Naive thymus-derived CD4-positive, alpha-beta T cell (primary cell): ENCODE measurements at places on chromosomes 11 and 22. TPM values are rescaled to one million over a fixed set of nuclear protein-coding genes. Genes with fewer than 3 reads are reported as not detected.

GRCh38 chr11:103434073-103434411 is 324.8 kb downstream of the DYNC2H1 start:
- no peaks in the 10 kb centered on the region for H3K27me3 ChIP-seq
- no peaks in the 10 kb centered on the region for H3K36me3 ChIP-seq
- no peaks in the 10 kb centered on the region for H3K4me1 ChIP-seq
- H3K27ac ChIP-seq, result no peak overlapping the region
- no peak overlapping the region for H3K4me3 ChIP-seq
- no peak for DNase-seq

Gene CNIH2
- total RNA-seq, result 6.6 TPM

DNA sequence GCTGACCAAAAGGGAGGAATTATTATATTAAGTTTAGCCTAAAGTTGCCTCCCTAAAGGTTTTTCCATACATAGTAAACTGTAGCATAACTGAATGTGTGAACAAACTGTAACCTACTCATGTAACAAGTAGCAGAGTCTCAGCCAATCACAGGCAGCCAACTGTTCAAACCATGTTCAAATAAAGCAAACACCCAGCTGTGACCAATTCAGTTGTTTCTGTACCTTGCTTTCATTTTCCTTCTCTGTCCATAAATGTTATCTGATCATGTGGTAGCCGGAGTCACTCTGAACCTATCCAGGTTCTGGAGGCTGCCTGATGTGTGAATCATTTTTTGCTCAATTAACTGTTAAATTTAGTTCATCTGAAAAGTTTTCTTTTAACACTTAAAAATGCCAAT is 373.5 kb downstream of the GUCY1A2 start:
- H3K36me3 ChIP-seq, result no peaks in the 10 kb centered on the region
- no peak overlapping the region for H3K4me3 ChIP-seq
- H3K4me1 ChIP-seq, result no peaks in the 10 kb centered on the region
- no peak overlapping the region for H3K27ac ChIP-seq
- no peak for DNase-seq
- H3K27me3 ChIP-seq, result no peaks in the 10 kb centered on the region

Gene BACE1
- 0.27 TPM for total RNA-seq

GRCh38 chr11:13487661-13488030 is 8.2 kb downstream of the PTH start:
- no peaks in the 10 kb centered on the region for H3K4me1 ChIP-seq
- H3K4me3 ChIP-seq, result peak overlapping the region; percentile 61
- DNase-seq, result peak; percentile 25
- H3K27ac ChIP-seq, result no peak overlapping the region
- H3K27me3 ChIP-seq, result no peaks in the 10 kb centered on the region

Gene TTC36
- 0.34 TPM for total RNA-seq

Gene OR2AG2
- total RNA-seq, result not detected

Gene INS
- total RNA-seq, result not detected

DNA sequence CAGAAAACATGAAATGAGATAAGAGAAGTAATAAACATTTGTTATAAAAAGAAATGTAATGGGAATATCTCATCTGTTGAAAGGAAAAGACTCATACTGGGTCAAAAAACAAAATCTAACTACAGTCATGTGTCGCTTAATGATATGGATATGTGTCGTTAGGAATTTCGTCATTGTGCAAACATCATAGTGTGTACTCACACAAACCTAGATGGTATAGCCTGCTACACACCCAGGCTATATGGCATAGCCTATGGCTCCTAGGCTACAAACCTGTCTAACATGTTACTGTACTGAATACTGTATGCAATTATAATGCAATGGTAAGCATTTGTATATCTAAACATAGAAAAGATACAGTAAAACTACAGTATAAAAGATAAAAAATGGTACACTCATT is 89.8 kb upstream of the ZC3H12C start:
- no peak overlapping the region for H3K27ac ChIP-seq
- no peak overlapping the region for H3K4me3 ChIP-seq
- H3K27me3 ChIP-seq, result no peaks in the 10 kb centered on the region

Gene PKNOX2
- total RNA-seq, result not detected
